ENCODE measurements at places on chromosomes 4 and X. TPM values are rescaled to one million over a fixed set of nuclear protein-coding genes. Genes with fewer than 3 reads are reported as not detected.

The SULT1E1 gene
- not detected for total RNA-seq

The SLC9B1 gene
- total RNA-seq = not detected

The GYPE gene
- total RNA-seq = not detected

The ZFX gene
- 23.4 TPM for total RNA-seq

The PPP1R3F gene
- 3.0 TPM for total RNA-seq

The PAGE4 gene
- total RNA-seq = not detected

DNA sequence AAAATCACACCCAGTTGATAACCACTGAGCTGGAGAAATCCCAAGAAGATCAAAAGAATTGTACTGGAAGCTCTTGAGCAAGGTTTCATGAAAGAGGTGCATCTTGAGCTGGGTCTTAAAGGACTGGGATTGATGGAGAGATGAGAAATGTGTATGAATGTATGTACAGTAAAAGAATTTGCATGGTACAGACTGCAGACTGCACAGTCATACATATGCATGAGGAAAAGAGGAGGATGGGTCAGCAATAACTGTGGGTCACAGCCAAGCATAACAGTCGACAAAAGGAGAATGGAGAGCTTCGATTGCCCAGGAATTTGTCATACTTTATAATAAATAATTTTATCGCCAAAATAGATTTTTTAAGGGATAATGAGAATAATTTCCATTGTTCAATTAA is 4.8 kb upstream of the RELL1 start:
- DNase-seq = no peak

DNA sequence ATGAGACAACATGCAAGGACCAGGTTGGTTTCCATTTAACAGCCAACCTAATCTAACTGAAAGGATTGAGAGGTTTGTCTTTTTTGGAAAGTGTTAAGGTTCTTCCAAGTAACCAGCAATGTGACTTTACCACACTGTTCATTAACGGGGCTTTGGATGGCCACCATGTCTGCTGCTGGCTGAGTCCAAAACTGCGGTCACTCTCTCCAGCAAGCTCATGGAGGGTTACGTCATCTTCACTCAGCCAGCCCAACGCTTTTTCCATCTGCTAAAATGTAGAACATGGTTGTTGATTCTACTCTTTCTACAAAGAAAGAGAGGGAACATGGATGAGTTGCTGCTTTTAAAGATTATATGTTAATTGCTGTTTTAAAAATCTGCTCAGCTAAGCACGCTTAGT is 11.0 kb downstream of the PKD2 start:
- no peak for DNase-seq

GRCh38 chrX:120236687-120237479 is 13.7 kb upstream of the ZBTB33 start:
- DNase-seq = no peak

DNA sequence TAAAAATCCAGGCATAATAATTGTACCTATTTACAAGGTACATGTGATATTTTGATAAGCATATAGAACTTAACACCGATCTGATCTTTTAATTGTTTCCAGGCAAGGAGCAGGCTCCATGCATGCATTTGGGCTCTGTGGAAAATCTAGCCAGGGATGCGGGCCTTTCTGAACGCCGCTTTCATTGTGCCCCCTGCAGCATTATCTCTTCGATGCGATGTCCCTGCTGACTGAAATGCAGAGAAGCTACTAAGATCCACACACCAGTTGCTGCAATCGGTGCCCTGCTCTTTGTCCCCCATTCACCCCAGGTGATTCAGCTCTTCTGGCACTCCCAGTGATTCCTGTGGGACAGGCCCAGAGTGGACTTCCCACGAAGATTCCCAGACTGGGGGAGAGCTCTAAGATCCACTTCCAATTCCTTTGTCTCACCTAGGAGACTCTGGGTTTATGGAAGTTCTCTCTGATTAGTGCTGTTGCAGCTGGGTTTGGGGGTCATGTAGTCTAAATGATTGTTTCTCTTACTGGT is 254.3 kb upstream of the AGA start:
- no peak for DNase-seq

DNA sequence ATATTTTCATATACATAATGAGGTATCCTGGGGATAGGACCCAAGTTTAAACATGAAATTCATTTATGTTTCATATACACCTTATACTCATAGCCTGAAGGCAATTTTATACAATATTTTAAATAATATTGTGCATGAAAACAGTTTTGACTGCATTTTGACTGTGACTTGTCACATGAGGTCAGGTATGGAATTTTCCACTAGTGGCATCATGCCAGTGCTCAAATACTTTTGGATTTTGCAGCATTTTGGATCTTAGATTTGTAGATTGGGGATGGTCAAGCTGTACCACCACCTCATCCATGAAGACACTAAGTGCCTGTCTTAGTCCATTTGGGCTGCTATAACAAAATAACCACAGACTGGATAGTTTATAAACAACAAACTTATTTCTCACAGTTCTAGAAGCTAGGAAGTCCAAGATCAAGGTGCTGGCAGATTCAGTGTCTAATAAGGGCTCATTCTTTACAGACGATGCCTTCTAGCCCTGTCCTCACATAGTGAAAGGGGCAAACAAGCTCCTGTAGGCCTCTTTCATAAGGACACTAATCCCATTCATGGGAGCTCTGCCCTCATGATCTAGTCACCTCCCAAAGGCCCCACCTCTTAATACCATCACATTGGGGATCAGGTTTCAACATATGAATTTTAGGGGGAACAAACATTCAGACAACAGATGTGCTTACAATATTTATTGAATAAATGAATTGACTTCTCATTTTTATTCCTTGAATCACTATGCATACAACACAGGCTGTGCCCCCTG is 9.4 kb downstream of the NUDT6 start:
- DNase-seq = no peak

DNA sequence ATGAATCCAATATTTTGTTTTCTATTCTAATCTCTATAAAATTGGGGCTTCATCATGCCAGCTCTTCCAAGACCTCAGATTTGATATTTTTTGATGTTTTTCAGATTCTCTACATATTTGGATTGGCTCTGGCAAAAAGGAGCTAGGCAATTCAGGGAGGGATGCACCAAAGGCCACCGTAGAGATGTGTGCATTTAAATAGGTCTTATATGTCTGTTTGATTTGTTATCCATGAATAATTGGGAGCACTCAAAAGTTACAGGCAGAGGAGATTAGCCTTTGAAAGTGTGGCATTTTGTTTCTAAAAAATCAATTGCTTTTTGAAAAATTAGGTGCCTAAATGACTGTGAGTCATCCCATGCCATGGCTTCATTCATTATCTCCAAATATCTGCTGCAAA is 147.1 kb upstream of the RPS6KA6 start:
- no peak for DNase-seq

DNA sequence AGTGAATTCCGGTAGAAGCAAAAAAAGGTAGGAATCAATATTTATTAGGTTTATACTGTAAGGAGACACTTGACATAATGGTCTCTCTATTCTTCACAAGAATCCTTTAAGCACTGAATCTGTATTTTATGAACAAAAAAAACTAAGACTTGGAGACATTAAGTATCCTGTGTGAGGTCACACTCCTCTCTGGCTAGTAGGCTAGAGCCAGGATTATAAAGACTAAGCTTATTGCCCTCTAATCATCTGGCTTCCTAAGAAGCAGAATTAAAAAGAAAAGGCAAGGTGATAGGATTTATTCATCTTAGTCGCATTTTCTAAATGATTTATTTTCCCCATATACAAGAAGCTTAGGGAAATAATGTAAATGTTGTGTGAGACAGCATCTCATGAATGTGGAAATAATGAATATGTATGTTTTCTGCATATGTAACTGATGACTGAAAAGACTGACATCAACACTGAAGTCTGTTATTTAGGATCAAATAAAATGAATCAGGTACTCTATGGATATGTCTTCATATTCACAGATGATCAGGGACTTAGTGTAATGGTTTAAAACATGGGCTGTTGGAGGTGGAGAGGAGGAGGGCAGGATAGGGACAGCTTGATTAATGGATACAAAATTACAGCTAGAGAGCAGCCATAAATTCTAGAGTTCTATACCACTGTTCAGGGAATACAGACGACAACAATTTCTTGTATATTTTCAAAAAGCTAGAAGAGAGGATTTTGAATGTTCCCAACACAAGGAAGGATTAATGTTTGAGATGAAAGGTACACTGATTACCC is 30.4 kb upstream of the PRKG2 start:
- no peak for DNase-seq

- DNase-seq = no peak
These were observed 142.4 kb downstream of the ANXA5 start for GRCh38 chr4:121554382-121554781.

GRCh38 chr4:78809928-78810835 is 34.0 kb downstream of the BMP2K start:
- no peak for DNase-seq

DNA sequence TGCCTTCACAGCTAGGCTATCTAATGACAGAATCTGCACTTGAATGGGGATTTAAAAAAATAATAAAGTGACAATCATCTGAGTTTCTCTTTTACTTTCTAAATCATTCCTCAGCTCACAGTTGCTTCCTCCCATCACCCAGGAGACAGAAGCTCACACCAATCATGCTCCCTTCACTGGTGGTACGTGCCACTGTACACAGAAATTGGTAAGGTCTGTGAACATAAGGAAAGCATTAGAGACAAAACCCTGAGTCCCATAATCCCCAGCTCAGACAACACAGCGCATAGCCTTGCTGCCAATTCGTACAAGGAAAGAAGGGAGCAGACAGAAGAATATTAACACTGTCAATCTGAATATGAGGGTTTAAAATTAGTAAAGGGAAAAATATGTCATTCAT is 133.1 kb downstream of the IDS start:
- no peak for DNase-seq

GRCh38 chr4:79399076-79399475 is 9.0 kb downstream of the GK2 start:
- DNase-seq = no peak

GRCh38 chr4:109691411-109691920 is 11.8 kb downstream of the CASP6 start:
- no peak for DNase-seq

All from body of pancreas (tissue), 4 donors.